Neural crest cell (in vitro differentiated cells): ENCODE measurements at places on chromosomes 7 and 10.

DNA sequence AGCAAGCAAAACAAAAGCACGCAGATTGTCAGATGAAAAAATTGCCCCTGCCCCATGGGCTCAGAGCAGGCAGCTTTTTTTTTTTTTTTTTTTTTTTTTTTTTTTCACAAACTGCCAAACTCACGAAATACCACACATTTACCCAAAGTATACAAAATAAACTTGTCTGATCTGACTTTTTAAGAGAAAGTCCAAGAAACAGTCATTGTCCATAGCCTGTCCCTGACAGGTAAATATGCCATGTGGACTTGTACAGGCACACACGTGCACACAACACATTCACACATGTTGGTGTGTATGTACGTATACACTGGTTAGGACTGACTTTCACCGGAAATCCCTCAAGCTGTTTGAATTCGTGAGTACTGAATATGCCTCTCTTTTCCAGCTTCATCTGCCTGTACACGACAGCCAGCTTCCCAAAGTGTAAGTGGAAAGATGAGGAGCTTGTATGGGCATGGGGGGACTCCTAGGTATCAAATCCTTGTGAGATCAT, 929 bp upstream of the HGF start:
- H3K4me1 ChIP-seq: peaks cover 17% of the 10 kb centered on the region
- DNase-seq: no peak
- H3K36me3 ChIP-seq: no peaks in the 10 kb centered on the region

GRCh38 chr7:30412782-30413504, 65.6 kb downstream of the NOD1 start:
- H3K4me3 ChIP-seq: no peak overlapping the region
- H3K36me3 ChIP-seq: peaks cover 14% of the 10 kb centered on the region

GRCh38 chr10:123769647-123770046, 103.5 kb downstream of the GPR26 start:
- H3K36me3 ChIP-seq: no peaks in the 10 kb centered on the region
- no peak for DNase-seq
- no peak overlapping the region for H3K27ac ChIP-seq
- peaks cover 27% of the 10 kb centered on the region for H3K27me3 ChIP-seq
- H3K4me3 ChIP-seq: no peak overlapping the region

GRCh38 chr7:41045556-41046123, 657.2 kb downstream of the INHBA start:
- H3K27me3 ChIP-seq: no peaks in the 10 kb centered on the region
- no peak for DNase-seq
- peaks cover 24% of the 10 kb centered on the region for H3K4me1 ChIP-seq
- no peak overlapping the region for H3K27ac ChIP-seq
- H3K36me3 ChIP-seq: no peaks in the 10 kb centered on the region

DNA sequence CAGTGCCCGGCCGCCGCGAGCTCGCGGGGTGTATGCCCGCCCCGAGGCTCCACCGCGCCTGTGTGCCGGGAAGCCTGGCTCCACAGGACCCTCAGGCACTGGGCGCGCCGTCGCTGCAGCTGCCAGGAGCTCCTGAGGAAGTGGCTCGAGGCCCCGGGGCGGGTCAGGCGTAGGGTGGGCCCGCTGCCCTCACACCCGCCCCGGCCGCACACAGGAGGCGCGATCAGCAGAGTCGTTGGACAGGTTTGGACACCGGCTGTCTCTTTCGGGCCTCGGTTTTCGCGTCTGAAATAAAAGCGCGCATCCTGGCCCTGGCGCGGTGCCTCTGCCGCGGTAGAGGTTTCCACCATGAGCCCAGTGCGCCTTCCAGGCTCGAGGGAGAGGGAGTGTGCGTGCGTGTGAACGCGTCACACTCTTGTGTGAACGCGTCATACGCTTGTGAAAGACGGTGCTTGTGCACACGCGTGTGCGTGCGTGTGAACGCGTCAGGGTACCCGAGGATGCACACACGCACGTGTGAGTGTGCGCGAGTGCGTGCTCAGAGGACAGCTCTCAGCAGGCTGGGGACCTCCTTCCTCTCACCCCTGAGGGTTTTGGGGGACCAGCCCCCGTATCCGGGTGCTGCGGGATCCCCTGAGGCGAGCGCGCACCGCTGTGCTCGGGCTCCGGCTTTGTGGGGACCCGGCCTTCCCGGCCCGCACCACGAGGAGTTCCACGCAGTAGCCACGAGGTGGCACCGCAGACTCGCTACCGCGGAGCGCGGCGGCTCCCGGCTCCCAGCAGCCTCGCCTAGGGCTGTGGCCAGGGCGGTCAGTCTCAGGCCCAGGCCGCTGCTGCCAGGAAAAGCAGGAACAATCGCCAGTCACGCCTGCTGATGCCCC, 83.8 kb downstream of the BMS1 start:
- no peaks in the 10 kb centered on the region for H3K36me3 ChIP-seq
- DNase-seq: peak; percentile 83
- H3K27me3 ChIP-seq: peaks cover 30% of the 10 kb centered on the region

- no peaks in the 10 kb centered on the region for H3K36me3 ChIP-seq
- no peak for DNase-seq
- no peaks in the 10 kb centered on the region for H3K4me1 ChIP-seq
- no peak overlapping the region for H3K27ac ChIP-seq
- H3K4me3 ChIP-seq: no peak overlapping the region
Observed at GRCh38 chr7:23276376-23276775, 22.8 kb upstream of the MALSU1 start.

DNA sequence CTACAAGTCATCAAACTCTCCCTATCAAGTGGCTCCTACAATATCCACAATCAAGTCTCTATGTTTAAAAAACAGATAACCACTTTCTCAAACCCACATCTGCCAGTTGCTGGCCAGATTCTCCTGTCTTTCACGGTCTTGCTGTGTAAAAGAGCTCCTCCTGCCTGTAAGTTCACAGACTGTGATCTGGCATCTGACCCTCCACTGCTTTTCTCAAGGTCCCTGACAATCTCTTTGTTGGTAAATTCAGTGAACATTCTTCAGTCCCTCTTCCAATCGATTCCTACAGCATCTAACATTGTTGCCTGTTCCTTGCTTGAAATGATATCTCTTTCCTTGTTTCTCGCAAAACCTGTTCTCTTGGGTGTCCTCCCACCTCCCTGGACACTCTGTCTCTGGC, 18.5 kb upstream of the LMOD2 start:
- H3K4me3 ChIP-seq: no peak overlapping the region
- H3K27me3 ChIP-seq: peaks cover 3% of the 10 kb centered on the region
- H3K27ac ChIP-seq: peak overlapping the region; percentile 1
- H3K36me3 ChIP-seq: no peaks in the 10 kb centered on the region
- no peak for DNase-seq

DNA sequence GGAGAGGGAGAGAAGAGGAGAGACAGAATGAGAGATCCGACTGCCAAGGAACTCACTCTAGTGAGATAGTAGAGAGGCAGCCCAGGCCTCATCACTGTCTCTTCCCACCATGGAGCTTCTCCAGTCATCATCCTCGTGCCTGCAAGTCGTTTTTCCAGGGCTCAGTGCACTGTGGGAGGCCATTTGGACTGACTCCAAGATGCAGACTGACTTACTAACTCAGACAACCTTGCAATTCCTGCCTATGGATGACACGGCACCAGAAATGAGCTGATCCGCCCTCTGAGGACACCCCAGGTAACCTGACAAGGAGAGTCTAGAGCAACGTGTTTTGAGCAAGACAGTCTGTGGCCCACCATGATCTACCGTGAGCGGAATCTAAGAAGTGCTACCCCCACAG, 154.9 kb downstream of the GLI3 start:
- no peak overlapping the region for H3K27ac ChIP-seq
- no peak overlapping the region for H3K4me3 ChIP-seq
- no peak for DNase-seq
- H3K4me1 ChIP-seq: peaks cover 65% of the 10 kb centered on the region

DNA sequence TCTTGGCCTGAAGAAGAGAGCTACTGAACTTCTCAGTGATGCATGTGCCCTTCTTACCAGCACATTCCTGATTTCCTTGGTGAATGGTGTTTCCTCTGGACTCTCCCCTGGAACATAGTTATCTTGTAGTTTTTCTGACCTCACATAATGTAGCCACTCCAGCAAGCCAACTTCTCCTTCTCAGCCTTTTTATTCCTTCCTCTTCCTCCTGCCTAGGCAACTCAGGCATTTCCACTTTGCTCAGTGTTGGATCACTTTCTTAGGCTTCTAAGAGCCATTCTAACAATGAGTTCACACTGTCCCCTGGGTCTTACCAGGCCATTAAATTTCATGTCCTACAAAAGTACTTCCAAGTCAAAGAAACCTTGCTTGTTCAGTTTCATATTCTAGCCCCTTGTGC, 3.6 kb upstream of the PTTG1IP2 start:
- no peaks in the 10 kb centered on the region for H3K27me3 ChIP-seq
- H3K4me3 ChIP-seq: no peak overlapping the region
- peaks cover 12% of the 10 kb centered on the region for H3K36me3 ChIP-seq
- H3K27ac ChIP-seq: no peak overlapping the region

DNA sequence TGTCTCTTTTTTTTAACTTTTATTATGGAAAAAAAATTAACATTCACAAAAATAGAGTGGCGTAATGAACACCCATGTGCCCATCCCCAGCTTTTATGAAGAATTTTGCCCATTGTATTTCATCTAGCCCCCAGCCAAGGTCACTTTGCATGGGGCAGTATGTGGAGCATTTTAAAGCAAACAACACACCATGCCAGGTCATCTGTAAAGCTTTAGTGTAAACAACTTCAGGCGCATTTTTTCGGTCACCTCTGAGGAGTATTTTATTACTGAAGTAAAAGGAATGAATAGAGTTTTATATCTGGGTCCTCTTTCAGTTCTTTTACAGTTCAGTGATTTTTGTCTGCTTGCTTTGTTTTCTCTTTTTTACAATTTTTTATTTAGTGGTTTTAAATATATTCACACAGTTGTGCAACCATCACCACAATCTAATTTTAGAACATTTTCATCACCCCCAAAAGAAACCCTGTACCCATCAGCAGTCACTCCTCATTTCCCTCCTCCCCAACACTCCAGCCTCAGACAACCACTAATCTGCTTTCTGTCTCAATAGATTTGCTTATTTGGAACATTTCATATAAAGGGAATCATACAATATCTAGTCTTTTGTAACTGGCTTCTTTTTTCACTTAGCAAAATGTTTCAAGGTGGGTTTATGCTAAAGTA, 87.9 kb downstream of the SLC37A3 start:
- peaks cover 18% of the 10 kb centered on the region for H3K36me3 ChIP-seq
- peaks cover 2% of the 10 kb centered on the region for H3K27me3 ChIP-seq
- peaks cover 5% of the 10 kb centered on the region for H3K4me1 ChIP-seq
- H3K4me3 ChIP-seq: no peak overlapping the region

DNA sequence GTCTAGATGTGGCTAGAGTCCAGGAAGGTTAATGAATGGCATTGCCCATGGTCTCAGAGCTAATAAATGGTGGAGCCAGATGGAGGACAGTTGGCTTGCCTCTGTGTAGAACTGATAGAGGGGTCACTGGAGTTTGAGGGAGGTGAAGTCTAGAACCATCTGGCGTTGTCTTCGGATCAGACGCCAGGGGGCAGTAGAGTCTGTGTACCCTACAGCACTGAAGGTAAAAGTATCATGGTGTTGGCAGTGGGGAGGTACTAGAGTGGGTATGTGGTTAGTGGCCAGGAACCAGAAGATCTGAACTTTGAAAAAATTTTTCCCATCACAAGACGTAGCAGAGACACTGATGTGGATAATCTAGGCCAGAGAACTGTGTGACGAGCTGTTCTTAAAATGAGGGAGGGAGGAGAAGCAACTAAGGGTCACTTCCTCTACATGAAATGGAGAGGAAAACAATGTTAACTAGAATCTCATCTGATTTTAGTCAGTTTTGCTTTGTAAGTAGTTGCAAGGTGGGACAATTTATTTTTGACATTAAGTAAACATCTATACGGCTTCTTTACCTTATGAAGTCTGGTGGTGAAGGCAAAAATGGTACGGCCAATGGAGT, 227.9 kb upstream of the PRSS58 start:
- no peaks in the 10 kb centered on the region for H3K36me3 ChIP-seq
- H3K4me1 ChIP-seq: no peaks in the 10 kb centered on the region
- H3K27ac ChIP-seq: no peak overlapping the region
- H3K4me3 ChIP-seq: no peak overlapping the region
- DNase-seq: no peak
- H3K27me3 ChIP-seq: peaks cover 3% of the 10 kb centered on the region

- no peaks in the 10 kb centered on the region for H3K4me1 ChIP-seq
- peaks cover 11% of the 10 kb centered on the region for H3K36me3 ChIP-seq
- no peak overlapping the region for H3K27ac ChIP-seq
- DNase-seq: no peak
Observed at GRCh38 chr7:16634271-16634738, 11.2 kb downstream of the ANKMY2 start.

GRCh38 chr10:69842020-69842419, 40.3 kb downstream of the COL13A1 start:
- DNase-seq: no peak
- H3K36me3 ChIP-seq: no peaks in the 10 kb centered on the region
- no peaks in the 10 kb centered on the region for H3K27me3 ChIP-seq
- no peak overlapping the region for H3K4me3 ChIP-seq

DNA sequence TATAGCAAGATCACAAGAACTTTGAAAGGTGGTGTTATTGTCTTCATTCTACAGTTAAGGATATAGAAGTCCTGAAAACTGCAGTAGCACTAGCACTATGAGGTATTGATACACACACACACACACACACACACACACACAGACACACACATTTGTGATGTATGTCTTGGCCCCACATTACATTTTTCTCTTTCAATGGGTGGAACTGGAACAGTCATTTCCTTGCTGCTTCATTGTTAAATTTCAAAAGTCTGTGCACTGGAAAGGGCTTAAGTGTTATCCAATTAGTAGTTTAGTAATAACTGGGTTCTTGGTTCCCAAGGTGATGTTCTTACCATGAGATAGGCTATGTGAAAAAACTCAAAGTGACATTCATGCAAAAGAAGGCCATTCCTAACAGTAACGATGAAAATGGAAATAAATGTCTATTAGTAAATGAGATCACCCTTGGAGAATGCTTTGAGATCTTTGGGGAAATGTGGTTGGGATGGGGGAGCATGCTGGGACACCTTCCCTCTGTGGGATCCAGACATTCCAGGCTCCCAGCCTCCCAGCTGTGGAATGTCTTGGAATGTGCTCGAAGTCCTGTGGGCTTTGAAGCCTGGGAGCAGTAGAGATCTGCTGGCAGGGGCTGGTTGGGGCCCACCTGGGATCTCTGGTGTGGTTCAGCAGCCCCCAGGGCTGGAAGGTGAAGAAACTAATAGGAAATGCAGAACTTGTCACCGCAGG, 37.4 kb upstream of the CALD1 start:
- no peak overlapping the region for H3K27ac ChIP-seq
- no peaks in the 10 kb centered on the region for H3K4me1 ChIP-seq
- H3K27me3 ChIP-seq: no peaks in the 10 kb centered on the region
- no peaks in the 10 kb centered on the region for H3K36me3 ChIP-seq

DNA sequence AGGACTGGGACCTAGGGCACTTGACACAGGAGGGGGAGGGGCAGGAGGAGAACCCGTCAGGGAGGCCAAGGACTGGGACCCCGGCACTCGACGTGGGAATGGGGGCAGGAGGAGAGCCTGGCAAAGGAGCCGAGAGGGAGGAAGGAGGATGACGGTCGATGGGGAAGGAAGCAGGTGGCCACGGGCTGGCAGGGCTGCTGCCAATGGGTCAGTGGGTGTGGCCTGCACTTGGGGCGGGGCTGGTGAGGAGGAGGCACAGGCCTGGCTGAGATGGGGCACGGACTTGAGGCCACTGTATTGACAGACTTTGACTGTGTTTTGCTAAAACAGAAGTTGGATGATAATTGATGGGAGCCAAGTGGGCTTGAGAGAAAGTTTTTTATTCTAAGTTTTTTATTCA, 68.9 kb downstream of the RBM33 start:
- no peak for DNase-seq
- H3K27ac ChIP-seq: no peak overlapping the region
- H3K36me3 ChIP-seq: peaks cover 33% of the 10 kb centered on the region
- H3K27me3 ChIP-seq: no peaks in the 10 kb centered on the region
